ENCODE measurements at places on chromosomes 2 and 18.
A peak's percentile ranks its signal among the peaks of the same experiment; 100 is the strongest.

- DNase-seq = peak; percentile 27
Observed at GRCh38 chr2:120552800-120553481, 182.7 kb upstream of the GLI2 start.

DNA sequence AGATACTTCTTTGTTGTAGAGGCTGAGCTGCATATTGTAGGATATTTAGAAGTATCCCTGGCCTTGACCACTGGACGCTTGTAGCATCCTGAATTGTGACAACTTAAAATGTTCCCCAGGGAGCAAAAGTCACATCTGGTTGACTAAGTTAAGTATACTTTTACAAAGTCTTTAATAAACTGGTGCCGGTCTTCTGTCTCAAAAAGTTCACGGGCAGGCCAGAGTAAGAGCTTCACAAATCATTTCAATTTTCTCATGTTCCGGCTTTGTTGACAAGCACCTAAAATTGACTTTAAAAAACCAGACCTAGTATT is 18.4 kb downstream of the ATP8B1 start:
- DNase-seq = no peak

DNA sequence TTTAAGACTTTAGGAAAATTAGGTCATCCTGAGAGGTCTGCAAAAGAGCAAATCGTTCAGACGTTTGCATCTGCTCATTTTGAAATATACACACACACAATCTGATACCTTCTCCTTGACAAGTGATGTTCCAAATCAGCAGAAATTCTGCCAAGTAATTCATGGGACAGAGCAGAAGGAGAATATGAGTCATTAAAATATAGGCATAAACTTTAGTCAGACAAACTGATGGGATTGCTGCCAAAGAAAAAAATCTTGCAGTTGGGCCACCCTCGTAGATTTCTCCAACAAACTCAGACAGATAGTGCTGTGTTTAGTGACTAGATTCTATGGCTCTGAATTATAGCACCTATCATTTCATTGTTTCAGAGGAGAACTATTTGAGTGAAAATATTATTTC is 336.3 kb downstream of the NYAP2 start:
- DNase-seq = no peak

DNA sequence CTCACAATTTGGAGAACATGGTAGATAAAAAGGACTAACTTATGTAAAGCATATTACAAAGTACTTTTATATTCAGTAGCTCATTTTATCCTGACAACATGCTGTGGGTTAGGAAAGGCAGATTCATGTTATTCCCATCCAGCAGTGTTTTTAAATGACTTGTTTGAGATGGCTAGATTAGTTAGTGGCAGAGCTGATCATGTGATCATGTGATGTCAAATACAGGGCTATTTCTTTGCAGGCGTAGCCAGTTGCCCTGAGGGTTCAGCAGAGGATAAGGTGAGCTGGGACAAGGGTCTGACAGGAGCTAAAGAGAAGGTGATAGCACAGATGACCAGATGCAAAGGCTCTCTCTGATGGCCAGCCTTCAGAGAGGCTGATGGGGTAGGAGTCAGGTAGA is 97.8 kb downstream of the ADD2 start:
- no peak for DNase-seq

- DNase-seq = no peak
Observed at GRCh38 chr2:190973726-190974628, 40.0 kb downstream of the STAT1 start.

- DNase-seq = no peak
Observed at GRCh38 chr18:63207835-63208234, 111.7 kb downstream of the BCL2 start.

GRCh38 chr18:46546111-46546640 is 110.8 kb downstream of the LOXHD1 start:
- DNase-seq = no peak

DNA sequence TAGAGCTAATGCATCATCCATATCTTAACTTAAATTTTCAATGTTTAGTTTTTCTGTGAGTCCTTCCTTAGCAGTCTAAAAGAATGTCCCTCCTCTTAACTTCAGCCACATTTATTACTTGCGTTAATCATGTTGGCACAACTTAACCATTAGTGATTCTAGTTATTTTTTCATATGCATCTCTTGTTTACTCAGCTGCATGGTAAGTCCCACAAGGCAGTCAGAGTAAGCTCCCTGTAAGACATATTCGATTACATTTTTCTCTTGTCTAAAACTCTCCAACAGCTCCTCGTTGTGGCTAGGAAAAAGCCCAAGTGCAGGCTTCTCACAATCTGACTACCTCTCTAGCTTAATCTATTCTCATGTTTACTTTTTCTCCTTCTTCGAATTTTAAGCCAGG is 2045.3 kb upstream of the PIK3C3 start:
- no peak for DNase-seq

DNA sequence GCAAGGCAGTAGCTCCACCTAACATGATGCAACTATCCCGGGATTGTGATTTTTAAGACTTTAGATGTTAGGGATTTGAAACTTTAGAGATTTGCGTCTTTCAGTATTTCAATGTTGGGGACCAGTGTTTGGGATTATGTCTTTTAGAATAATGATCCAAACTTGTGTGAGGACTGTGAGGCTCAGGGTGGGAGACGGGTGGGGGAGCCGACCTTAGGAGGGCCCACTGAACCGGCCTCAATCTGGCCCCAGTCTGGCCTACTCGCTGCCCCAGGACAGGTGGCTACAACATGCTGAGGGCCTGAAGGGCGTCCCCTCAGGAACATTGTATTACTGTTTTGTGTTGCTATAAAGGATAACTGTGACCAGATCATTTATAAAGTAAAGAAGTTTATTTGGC is 10.7 kb downstream of the AMER3 start:
- no peak for DNase-seq

GRCh38 chr2:19611491-19612332 is 253.3 kb upstream of the OSR1 start:
- DNase-seq = no peak

- no peak for DNase-seq
Observed at GRCh38 chr2:130371723-130372054, 15.8 kb downstream of the PTPN18 start.

- no peak for DNase-seq
Observed at GRCh38 chr2:113127646-113128570, 510 bp downstream of the IL1RN start.

- DNase-seq = no peak
Observed at GRCh38 chr2:193963472-193964119, 1693.4 kb upstream of the SLC39A10 start.

DNA sequence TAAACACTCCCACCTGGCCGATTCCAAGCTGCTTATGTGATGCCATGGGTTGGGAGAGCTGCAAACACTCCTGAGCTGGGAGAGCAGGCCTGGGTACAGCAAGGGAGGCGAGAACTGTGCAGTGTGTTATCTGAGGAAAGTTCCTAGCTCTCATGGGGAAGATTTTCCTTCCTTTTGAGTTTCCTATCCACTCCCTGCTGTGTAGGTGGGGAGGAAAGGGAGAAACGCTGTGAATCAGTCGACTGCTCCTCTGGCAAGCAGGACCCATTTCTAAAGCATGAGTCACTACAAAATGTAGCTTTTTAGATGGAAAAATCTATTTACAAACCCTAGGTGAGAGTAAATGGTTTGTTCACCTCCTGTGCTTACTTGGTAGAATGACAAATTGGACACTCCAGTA is 80.4 kb downstream of the SH3RF3 start:
- no peak for DNase-seq

- no peak for DNase-seq
Observed at GRCh38 chr2:127053731-127054603, 53.0 kb downstream of the BIN1 start.

DNA sequence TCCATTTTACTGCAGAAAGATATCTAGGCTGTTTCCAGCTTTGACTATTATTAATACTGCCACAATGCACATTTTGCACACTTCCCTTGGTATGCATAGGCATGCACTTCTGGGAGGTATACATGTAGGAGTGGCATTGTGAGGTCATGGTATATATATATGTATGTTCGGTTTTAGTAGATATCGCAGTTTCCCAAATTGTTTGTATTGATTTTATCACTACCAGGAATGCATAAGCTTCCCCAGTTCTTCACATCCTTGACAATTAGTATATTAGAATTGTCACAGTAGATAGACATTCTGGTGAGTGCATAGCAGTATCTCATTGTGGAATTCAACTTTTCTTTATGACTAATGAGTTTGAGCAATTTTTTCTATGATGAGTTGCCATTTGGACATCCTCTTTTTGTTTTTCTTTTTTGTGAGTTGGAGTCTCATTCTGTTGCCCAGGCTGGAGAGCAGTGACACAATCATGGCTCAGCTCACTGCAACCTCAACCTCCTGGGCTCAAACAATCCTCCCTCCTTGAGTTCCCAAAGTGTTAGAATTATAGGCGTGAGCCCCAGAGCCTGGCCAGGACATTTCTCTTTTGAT is 4.2 kb upstream of the GRB14 start:
- no peak for DNase-seq

DNA sequence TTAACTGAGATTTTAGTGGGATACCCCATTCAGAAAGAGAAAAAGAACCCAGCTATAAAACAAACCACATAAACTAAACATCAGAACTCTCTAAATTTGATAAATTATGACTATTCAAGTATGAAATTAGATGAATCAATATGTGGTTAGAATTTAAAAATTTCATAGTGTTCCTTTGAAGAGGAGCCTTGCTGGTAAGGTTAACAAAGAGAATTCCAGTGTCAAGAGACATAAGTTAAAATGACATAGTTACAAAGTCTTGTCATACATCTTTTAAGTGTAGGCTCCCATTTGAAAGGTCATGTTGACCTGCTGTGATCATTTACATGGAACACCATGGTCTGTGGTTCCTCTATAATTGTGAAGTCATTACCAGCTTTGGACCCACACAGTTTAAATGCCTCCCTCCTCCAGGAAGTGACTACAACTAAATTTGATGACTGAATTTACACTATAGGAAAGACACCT is 231.6 kb upstream of the ETAA1 start:
- no peak for DNase-seq

DNA sequence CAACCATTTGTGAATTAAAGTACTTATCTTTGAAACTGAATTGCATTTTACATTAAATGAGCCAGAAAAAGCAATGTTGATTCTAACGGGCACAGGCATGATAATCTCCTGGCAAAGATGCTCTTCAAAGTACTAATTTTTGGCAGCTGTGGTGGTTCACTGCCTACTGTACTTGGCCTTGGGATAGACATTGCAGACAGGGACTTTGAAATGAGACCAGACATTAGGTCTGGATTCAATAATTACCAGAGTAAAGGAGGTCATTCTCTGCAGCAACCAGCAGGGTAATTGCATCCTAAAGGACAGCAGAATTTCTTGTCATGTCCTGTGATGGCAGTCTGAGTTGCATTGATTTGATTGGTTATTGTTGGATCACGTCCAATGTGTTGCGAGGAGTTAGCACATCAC is 986.5 kb downstream of the TDRD15 start:
- no peak for DNase-seq

All from activated CD4-positive, alpha-beta T cell treated with anti-CD3 and anti-CD28 coated beads, Interleukin-2, amount 50 U/mL, for 48 hours (primary cell).